GM12864 (cell line): ENCODE measurements at places on chromosomes 7 and 10.

- DNase-seq: no peak
Observed at GRCh38 chr7:19964246-19964645, 190.8 kb upstream of the TMEM196 start.

DNA sequence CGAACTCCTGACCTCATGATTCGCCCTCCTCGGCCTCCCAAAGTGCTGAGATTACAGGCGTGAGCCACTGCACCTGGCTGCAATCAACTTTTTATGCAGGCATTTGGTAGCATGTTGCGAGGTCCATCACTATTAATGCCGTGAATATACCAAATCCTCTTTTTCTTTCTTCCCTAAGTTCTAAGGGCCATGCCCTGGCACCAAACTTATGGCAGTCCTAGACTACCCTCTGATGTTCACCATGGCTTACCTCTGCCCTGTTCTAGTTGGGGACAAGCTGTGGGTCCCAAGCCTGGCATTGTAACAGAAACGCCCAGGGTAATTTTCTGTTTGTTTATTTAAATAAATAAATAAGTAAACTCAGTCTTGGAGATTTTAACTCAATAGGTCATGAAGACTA, 13.3 kb downstream of the PRSS2 start:
- DNase-seq: no peak

DNA sequence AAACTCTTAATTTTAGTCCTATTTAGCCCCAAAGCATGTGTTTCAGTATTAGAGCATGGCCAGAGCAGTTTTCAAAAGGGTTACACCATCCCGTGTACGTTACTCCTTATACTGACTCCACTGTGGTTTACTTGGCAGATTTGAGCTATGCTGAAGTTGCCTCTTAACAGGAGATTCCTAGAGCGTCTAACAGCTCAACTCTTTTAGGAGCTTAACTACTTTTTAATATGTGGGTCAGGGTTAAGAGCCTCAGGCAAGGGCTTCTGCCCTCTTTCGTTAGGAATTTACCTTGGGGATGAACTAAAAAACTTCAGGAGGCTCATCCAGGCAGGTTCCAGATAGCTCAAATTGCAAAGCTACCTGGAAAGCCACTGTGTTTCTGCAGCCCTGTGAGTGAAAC, 674.8 kb upstream of the C7orf33 start:
- DNase-seq: no peak

- no peak for DNase-seq
Observed at GRCh38 chr7:134741907-134742635, 37.4 kb upstream of the CALD1 start.

DNA sequence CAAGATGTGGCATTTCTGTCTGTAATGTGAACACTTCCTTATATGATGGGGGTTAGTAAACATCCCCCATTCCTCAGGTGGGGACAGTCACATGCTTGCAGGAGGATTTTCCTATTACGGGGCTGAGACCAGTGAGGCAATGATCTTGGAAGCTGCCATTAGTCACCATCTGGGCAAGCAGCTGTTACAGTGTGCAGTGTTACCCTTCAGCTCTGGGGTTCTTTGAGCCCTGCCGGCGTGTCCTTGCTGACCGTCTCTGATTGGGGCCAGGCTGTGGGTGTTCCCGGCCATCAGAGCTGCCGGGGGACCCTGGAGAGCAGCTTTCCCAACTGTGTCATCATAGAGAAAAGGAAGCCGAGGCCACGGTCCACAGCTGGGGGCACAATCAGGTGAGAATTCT, 126.8 kb upstream of the FAM20C start:
- no peak for DNase-seq

DNA sequence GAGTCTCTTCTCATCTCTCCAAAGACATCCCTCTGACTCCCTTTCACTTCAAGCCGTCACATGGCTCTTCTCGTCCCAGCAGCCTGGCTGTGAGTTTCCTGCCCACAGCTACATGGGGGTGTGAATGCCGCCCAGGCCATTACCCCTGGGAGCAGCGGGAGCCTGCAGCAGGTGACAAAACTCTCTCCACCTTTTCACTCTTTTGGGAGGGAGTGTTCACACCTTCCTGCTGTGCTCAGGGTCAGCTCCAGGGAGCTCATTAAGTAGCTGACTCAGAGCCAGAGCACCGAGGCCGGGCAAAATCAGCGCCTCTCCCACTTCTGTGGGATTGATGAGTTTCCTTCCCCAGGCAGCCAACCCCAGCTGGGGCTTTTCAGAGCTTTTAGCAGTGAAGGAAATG, 271.3 kb downstream of the TYW1 start:
- DNase-seq: no peak

- no peak for DNase-seq
Observed at GRCh38 chr7:148847815-148848734, 36.0 kb downstream of the EZH2 start.

DNA sequence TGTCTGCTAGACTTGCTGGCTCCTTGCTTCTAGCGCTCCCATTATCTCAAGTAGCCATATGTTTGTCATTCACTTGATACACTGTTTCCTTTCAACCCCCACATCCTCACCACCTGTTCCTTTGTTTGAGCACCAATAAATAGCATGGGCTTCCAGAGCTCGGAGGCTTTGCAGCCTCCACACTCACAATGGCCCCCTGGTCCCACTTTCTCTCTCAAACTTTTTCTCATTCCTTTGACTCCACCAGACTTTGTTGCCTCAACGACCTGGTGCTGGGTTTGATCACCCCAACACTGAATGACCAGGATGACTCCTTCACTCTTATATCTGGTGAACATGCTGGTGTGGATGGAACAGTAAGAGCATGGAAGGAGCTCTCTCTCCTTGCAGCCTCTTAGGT, 114.5 kb upstream of the TRIM24 start:
- no peak for DNase-seq

DNA sequence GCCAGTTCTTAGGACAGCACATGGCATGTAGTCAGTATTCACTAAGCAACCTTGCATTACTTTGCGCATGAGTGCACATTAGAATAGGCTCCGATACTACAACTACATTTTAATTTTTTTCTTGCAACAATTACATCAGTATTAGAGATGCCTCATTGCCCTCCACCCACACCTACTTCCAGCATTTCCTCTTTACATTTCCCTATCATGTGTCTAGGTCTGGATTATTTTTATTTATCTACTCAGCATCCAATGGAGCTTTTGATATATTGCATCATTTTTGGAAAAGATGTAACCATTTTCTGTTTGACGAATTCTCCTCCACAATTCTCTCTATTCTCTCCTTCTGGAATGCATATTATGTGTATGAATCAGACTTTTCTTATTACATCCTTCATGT, 258.2 kb upstream of the GLI3 start:
- no peak for DNase-seq

DNA sequence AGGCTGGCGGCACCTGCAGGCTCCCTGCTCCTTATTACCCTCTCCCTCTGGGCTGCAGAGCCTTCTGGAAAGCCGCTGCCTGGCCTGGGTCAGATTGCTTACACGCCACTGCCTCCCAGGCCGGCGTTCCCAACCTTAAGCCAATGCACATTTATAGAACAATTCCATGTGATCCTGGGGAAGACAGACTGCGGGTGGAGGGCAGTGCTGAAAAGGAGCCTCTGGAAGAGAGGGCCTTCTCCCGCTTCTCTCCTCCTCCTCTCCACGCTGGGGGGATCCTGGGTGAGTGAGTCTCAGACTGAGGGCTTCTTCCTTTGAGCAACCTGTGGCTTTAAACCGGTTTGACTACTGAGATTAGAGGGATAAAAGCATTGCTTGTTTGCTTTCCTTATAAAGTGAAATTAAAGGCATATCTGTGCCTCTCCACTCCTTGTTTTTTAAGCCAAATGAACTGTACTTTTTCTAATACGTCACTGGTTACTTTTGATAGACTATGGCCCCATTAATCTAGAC, 5.5 kb downstream of the TACC2 start:
- DNase-seq: no peak

DNA sequence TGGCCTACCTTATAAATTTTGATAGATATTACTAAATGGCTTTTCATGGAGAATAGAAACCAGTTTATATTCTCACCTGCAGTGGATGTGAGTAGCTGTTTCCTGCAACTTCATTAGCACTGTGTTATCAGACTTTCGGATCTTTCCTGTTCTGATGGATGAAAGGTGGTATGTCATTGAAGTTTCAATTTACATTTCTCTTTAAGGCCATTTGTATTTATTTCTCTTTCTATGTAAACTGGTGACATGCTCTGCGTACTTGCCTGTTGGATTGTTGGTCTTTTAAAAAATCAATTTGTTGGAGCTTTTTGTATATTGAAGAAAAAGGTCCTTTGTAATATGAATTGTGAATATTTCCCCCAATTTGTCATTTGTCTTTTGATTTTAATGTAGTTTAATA, 95.8 kb upstream of the STRIP2 start:
- no peak for DNase-seq

DNA sequence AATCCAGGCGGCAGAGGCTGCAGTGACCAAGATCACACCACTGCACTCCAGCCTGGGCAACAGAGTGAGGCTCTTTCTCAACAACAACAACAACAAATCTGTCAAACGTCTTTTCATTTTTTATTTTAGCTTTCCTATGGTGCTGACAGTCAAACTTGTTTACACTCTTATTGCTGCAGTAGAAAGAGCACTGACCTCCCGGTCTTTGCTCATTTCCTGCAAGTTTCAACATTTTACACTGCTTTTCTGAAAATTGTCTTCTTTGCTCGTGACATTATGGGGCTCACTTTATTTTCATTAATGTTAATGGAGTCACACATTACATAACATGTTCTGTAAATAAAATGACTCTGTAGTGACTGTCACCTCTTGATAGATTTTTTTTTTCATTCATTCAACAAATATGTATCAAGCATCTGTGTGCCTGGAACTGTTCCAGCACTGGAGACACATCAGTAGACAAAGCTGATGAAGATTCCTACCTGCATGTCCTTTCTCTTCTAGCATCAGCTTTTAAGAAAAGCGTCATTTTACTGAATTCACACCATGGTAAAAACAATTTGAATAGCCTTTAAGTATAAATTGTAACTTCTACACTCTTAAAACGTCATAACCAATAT, 277.3 kb downstream of the CELF2 start:
- no peak for DNase-seq

GRCh38 chr7:157312941-157313340, 23.9 kb upstream of the DNAJB6 start:
- no peak for DNase-seq
